ENCODE measurements at places on chromosomes 3 and 15.

- DNase-seq, result no peak
Measured at GRCh38 chr3:13107661-13108060, 34.4 kb upstream of the IQSEC1 start.

DNA sequence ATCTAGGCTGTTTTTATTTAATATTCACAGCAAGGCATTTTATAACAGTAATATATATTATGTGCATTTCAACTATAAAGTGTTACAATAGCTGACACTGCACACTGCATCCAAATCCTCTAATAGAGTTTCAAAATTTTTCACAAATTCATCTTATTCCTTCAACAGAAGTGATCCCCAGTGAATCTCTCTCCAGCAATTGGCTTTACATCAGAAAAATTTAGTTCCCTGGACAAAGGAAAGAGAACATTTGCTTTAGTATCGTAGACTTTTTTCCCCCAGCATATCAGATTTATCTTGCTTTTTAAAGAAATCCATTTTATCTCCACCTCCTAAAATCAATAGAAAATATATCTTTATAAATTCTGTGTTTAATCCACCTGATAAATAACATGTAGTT lies 868.6 kb downstream of the TBL1XR1 start:
- no peak for DNase-seq

DNA sequence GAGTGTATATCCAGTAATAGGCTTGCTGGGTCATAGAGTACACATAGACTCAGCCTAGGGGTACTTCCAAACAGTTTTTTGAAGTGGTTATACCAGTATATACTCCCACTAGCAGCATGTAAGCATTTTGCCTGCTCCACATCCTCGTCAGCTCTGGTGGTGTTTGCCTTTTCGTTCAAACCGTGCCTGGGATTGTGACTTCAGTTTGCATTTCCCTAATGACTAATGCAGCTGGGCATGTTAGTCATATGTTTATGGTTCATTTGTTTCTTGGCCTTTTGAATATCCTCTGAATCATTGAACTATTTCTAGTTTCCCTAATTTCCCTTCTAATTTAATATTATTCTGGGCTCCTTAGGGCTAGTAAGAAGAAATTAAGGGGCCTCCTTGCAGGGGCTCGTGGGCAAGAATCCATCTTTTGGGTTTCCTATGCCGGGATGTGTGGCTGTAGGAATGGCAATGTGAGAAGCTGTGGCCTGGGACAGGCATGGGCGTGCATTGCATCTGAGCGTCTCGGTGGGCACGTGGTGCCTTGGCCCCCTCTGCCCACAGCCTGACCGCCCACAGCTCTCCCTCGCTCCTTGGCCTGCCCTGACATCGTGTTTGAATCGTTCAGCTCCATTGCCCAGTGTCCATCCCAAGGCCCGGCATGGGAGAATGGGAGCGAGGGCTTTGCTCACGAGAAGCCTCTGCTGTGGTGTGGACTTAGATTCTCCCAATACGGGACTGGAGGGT lies 26.4 kb downstream of the FAH start:
- DNase-seq, result peak; percentile 85

- peak; percentile 11 for DNase-seq
Measured at GRCh38 chr3:72185549-72186399, 400.8 kb upstream of the PROK2 start.

GRCh38 chr3:46368569-46368968 lies 2.2 kb upstream of the CCR5 start:
- DNase-seq, result no peak

GRCh38 chr3:11323813-11324212 lies 51.6 kb downstream of the ATG7 start:
- no peak for DNase-seq

GRCh38 chr3:170205302-170205701 lies 16.9 kb upstream of the PRKCI start:
- no peak for DNase-seq

DNA sequence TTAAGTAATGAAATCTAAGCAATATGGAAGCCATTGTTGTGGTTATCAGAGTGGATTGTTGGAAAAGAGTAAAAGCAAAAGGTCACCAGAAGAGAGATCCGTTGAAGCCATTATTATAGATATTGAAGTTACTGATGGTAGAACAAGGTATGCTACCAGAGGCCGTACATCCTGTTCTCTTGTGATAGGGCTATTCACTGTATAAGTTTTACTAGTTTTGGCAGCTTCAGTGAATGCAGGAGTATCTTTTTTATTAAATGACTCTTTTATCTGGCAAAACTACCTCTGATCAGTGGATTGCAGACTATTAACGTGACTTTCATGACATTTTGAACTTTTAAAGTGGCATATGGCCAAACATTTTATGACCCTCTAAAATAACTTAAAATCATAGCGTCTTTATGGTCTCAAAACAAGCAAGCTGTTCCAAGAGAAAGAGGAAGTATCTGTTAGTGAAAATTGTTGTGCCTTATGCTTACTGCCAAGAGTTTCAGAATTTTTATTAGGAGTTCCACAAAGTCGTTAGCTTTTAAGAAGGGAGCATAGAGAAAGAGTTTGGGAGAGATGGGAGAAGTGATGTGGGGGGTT lies 102.9 kb downstream of the LRRC49 start:
- DNase-seq, result no peak

DNA sequence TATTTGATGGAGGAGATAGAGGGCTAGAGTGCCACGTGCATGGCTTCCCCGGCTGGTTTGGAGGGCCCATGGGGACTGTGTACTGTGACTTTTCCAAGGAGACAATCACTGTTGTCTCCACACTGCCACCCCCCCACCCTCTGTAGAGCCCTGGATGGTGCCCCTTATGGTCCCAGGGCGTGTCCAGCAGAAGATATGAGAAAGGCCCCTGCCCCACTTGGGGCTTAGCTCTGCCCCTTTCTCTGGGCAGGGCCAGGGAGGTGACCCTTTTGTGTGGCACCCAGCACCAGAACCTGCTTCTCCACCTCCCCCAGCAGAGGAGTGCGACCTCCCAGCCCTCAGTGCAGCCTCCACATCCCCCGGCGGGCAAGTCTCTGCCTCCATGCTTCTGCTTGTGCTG lies 32.1 kb downstream of the SPSB4 start:
- no peak for DNase-seq

DNA sequence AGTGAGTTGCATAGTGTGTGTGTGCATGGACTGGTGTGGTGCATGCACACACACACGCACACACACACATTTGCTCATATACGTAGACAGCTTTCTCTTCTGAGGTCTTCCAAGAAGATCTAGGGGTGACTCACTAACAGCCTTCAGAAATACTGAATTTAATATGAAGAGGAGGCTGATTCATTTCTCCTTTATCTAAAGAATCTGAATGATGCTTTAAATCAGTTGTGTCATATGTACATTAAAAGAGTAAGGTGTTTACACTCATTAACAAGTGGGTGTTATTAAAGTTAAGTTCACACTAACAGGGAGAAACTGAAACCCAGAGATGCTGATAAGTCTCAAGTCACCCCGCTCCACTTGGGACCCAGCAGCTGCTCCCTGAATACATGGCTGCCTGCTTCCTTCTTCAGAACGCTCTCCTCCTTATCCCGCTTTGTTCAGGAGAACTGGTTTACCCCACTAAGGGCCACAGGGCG lies 22.0 kb downstream of the TMPRSS7 start:
- DNase-seq, result peak; percentile 30

DNA sequence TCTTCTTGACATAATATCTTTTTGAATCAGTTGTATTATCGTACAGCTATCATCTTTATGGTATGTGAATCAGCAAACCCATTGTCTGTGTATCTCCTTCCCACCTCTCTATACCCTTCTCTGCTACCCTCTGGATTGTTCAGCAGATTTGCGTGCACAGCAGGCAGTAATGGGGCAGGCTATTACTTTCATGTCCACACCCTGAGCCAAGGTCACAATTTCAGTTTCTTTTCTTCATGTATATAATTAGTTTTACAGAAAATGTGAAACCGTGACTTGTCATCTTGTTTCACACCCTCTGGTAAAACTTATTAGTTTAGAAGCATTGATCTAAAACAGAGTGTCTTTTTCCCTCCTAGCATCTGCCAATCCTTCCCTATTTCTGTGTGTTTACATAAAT lies 770.4 kb upstream of the SEMA6D start:
- no peak for DNase-seq

DNA sequence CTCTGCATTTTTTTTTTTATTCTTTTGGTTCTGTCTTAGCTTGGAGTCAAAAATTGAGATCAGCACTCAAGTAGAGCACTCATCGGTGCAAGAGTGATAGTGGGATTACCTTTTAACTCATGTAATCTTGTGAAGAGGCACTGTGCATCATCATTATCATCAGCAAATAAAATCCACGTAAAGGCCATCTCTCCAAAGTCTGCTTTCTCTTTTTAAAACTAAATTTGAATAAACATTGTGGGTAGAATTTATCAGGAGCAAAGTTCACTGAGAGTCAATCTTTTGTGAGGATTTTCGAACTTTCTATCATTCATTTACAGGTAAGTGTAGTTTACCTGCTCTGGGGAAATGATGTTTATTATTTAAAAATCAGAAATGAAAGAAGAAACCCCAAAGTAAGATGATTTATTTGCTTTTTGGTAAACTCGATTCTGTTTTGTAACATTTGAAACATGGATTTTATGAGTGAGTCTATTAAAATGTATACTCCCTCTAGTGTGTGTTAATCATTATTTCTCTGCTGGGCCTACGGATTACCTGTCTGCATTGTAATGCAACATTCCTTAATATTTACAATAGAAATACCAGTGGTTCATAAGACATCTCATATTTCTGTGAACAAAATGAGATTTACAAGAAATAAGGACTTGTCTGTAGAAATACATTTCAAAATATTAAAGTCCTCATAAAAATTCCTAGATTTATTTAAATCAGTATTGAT lies 327.7 kb upstream of the NAALADL2 start:
- no peak for DNase-seq

DNA sequence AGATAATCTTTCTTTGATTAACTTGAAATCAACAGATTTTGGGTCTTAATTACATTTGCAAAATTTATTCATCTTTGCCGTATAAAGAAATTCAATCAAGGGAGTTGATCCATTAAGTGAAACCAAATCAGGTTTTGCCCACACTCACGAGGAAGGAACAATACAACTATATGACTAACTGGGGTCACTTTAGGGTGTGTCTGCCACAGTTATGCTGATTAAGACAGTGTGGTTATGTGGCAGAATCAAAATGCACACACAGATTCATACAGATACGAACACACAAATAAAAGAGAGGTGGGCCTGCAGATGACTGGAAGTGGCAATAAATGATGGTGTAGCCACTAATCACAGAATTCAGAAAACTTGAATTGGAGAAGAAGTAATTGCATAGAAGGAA lies 543.5 kb downstream of the GABRG3 start:
- no peak for DNase-seq

DNA sequence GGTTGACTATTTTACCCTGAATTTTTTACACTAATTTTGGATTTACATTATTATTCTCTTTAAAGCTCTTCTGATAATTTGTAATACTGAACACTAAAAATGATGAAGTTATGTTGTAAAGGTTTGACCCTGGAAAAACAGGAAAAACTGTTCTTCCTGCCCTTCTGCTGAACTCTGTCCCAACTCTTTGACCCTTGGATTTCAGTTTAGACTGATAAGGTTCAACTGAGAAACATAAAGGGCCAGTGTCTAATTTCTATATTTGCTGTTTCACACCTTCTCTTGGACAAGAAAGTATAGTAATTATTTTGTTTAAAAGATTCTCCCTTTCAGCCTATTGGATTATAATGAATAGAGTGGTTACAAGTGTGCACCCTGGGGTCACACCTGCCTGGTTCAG lies 12.8 kb upstream of the TMOD3 start:
- DNase-seq, result no peak

- no peak for DNase-seq
Measured at GRCh38 chr15:74519311-74519710, 21.7 kb upstream of the ARID3B start.

DNA sequence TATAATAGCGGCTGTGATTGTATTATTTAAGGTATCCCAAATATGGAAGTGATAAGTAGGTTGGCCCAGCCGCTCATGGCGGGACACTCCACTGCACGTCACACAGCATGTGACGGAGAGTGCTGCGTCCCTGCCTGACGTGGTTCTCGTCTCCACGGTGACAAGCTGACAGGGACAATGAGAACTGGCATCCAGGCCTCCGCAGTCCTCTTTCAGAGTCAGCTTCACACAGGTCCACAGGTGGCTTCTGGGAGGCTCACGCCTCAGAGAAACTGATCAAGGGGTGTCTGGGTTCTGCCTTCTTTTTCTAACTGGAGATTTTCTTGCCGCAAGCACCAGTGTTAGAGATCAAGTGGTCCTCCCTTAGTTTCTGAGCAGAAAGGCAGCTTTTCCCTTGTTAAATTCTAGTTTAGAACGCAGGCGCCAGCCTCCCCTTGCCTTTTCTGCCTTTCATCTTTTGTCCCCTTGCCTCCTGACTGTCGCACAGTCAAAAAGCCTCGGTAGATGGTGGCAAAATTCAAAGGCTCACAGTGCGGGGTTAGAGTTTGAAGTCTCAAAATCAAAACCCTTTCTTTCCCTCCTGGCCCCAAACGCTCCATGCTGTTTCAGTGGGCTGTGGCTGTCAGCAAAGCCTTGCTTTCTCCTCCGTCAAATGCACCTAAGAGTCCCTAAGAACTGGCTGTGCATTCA lies 120.9 kb downstream of the ATP10A start:
- DNase-seq, result no peak

DNA sequence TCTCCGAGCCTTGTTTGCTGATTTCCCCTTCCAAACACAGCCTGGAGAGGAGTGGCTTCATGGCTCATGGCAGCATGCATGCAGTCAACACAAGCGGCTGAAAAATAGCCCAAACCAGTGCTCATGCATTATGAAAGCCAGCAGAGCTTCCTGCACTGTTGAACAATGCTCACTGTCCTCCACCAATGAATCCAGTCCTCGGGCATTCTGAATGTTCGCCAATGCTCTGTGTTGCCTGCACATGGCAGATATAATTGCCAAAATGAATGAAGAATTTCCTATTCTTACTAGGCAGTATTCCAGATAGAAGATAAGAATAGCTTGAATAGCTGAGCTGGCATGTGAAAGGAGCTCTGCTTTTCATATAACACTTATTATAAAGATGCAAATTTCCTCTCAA lies 252.7 kb downstream of the ROBO1 start:
- no peak for DNase-seq

GRCh38 chr3:129673897-129674797 lies 67.7 kb upstream of the PLXND1 start:
- no peak for DNase-seq

GRCh38 chr3:38577371-38578080 lies 72.0 kb downstream of the SCN5A start:
- DNase-seq, result no peak

Data from AG04450 (cell line).